ENCODE measurements at places on chromosomes 7 and 10.

DNA sequence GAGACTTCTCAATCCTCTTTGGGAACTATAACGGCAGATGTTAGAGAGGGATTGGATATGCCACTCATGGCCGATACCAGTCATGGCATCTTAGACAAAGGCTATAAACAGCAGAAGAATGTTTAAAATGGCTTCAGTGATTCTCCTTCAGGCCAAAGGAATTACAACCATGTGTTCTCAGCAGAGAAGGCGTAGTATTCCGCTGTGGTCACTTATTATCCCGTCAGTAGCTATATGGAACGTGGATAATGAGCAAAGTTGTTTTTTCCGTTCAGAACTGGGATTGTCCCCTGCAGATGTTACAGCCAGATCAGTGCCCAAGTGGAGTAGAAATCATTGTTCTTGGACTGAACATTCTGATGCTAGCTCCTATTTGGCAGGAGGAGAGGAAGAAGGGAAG is 43.1 kb downstream of the TEX36 start:
- DNase-seq = no peak

DNA sequence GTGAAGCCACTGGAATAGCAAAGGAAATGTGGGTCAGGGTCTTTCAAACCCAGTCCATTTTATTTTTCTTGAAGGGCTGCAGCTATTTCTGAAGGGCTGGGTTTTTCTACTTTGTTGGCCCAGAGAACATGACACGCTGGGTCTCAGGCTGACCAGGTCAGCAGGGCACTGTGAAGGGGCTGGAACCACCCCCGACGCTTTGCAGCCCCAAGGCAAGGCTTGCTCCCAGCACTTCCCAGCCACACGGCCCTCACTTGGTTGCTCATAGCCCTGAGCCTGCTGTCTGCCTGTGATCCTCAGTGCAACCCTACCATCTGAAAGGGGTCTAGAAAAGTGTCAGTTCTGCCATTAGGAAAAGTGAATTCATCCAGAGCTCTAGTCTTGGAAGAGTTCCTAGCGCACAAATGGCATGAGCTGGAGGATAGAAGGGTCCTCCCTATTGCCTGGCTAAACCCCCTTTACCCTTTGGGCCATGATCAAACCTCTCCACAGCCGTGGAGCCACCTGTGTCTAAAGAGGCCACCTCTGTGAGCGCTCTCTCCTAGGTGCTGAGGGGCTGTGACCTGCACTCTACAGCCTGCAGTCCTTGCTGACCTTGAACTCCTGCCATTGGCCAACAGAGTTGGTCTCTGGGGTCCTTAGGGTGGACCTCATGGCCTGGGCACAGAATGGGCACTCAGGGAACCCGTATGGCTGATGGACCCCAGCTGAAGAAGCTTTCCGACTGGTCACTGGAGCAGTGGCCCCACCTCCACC is 132.0 kb downstream of the RGS10 start:
- no peak for DNase-seq

DNA sequence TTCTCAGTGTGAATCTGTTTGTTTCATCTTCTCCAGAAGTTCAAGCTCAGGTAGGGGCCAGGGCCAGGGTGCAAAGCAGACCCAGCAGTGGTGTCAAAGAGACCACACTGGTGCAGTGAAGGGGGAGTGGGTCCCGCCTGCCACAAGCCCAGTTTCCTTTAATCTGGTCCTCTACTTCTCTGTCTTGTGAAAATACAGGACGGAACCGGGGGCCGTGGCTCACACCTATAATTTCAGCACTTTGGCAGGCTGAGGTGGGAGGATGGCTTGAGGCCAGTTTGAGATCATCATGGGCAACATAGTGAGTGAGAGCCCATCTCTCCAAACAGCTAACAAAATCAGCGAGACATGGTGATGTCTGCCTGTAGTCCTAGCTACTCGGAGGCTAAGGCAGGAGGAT is 109.0 kb downstream of the SLIT1 start:
- no peak for DNase-seq

GRCh38 chr7:29084832-29085231 is 61.5 kb downstream of the CPVL start:
- peak; percentile 86 for DNase-seq

- DNase-seq = no peak
These were observed 38.4 kb downstream of the NET1 start for GRCh38 chr10:5450605-5451384.

DNA sequence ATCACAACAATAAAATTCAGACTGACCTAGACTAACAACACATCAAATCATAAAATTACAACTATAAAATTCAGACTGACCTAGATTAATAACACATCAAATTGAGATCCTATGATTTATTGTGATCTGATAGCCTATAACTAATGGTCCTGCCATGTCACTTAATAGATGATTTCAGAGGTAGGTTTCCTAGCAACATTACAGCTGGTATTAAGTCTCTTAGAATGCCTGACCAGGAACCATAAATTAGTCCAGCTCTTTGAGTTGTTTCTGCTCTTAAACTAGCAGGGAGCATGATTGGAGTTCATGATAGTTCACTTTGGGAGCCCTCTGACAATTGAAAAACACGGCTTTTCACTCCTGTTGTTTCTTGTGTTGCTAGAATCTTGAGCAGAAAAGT is 318.9 kb downstream of the BMPER start:
- no peak for DNase-seq

DNA sequence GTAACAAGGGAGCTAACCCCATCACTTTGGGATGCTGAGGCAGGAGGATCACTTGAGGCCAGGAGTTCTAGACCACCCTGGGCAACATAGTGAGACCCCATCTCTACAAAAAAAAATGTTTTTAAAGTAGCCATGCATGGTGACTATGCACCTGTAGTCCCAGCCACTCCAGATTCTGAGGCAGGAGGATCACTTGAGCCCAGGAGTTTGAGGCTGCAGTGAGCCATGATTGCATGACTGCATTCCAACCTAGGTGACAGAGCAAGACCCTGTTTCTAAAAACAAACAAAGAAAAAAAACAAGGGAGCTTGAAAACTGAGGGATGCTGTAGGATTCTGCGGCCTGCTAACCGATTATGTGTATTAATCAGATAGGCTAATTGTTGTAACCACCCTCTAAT is 4.9 kb downstream of the KIAA1217 start:
- DNase-seq = no peak

DNA sequence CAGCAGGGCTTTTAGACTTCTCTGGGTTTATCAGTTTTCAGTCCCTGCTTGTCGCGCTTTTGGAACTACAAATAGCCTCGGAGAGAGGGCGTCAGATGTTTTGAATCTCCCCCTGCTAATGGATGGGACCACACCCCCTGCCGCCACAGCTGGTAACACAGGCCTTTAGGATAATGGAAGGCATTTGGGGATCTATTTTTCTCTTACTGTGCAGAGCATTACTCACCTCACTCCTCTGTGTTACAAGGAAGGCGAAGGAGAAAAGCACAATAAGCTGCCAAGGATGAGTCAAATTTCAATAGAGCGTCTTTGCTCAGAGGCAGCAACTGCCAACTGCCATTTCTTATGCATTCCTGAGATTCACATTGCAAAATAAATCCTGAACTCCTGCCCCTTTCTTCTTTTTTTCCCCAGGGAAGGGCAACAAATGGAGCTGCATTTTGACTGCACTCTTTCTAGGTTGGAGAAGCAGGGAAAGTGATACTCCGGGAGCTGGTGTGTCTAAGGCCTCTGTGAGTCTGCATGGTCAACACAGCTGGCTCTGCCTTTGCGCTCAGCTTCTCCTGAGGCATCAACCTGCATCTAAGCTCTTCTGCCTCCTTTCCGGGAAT is 31.5 kb upstream of the SMNDC1 start:
- DNase-seq = no peak

DNA sequence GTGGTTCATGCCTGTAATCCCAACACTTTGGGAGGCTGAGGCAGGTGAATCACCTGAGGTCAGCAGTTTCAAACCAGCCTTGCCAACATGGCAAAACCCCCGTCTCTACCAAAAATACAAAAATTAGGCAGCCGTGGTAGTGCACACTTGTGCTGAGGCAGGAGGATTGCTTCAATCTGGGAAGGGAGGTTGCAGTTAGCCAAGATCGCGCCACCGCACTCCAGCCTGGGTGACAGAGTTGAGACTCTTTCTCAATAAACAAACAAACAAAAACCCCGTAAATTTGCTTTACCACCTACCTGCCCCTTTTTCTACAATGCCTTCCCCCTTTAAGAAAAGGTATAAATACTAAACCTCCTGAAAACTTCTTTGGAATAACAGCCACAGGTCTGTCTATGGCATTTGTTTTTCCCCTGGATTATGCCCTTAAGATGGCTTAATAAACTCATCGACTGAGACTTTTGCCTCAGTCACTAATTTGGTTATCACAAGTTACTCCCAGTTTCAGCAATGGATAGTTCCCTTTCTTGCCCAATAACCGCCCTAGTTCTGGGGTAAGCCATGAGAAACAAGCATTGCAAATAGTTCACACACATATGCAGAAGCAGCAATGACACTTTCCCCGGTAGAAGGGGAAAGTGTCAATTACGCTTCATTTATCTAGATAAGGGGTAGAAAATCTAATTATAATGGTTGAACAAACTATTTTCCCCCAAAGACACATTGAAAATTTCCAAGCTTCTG is 52.8 kb upstream of the SVIL start:
- DNase-seq = peak; percentile 18
